ENCODE measurements at places on chromosomes 2 and 18.

- no peak for DNase-seq
Observed at GRCh38 chr2:120220756-120221155, 2.4 kb downstream of the TMEM185B start.

DNA sequence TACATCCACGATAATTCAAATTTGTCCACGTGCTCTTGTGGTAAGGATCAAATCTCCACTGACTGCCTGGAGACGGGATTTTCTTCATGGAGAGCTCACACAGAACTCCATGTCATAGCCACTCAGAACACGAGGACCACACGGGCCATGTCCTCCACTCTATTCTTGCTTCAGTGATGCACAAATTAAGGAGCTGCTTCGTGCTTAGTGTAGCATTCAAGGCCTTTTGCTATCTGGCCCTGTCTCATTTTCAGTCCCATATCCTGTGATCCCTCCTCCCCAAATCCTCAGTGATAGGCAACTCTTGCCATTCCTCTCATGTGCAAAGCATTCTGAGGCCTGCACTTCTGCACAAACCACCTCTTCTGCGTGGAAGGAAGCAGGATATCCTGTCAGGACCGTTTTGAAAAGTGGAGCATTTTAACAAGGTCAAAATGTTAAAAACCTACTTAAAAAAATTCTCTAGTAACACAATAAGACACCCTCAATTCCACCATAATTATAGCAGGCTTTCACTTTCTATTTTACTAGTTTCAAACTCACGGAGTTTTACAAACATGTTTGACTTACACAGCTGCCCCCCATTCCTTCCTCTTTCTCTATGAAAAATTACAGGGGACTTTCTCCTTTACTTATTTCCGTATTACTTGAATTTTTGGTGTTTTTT, 35.2 kb downstream of the ST3GAL5 start:
- no peak for DNase-seq

DNA sequence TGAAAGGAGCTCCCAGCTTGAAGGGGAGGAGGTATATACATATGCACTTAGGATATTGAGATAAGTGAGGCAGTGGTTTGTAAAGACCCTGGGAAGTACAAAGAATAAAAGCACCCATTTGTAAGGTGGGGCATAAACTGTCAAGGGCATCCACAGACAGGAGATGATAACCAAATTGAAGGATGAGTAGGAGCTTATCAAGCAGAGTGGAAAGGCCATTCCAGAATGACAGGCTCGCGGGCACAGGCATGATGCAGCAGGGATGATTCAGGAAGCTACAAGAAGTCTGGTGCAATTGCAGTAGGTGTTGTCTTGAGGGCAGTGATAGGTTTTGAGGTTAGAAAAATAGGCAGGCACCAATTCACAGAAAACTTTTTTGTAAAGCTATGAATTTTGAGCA, 504.8 kb downstream of the PIK3C3 start:
- DNase-seq: no peak

GRCh38 chr2:143453981-143454511, 324.8 kb downstream of the ARHGAP15 start:
- DNase-seq: no peak

GRCh38 chr2:200170221-200170620, 136.3 kb upstream of the SPATS2L start:
- DNase-seq: no peak

GRCh38 chr2:73260338-73260984, 23.8 kb downstream of the FBXO41 start:
- DNase-seq: peak; percentile 8

GRCh38 chr2:120262761-120263428, 10.2 kb downstream of the RALB start:
- DNase-seq: no peak

- no peak for DNase-seq
Observed at GRCh38 chr2:25899404-25899970, 21.2 kb upstream of the ASXL2 start.
